H7 (cell line): ENCODE measurements at places on chromosomes 12 and 14.
A peak's percentile ranks its signal among the peaks of the same experiment; 100 is the strongest.

- no peak for DNase-seq
Measured at GRCh38 chr12:95173392-95174251, 43.6 kb downstream of the FGD6 start.

DNA sequence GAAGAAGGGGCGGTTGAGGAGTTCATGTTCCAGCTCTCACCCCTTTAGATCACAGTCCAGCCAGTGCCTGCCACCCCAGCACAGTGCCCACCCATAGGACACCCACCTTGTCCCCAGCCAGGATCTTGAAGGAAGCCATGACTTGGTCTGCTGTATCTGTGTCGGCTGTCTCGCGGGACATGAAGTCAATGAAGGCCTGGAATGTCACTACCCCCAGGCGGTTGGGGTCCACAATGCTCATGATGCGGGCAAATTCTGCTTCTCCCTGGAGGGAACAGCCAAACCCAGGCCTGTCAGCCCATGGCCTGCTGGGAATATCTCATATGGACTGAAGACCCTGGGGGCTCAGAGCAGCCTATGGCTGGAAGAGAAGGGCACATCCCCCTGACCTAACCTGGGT lies 84.1 kb upstream of the ZFP36L1 start:
- no peak for DNase-seq

GRCh38 chr14:23237772-23238594 lies at the start of gene RNF212B:
Gene RNF212B, plus strand, starts transcription at chr14:23237936. Its CDS starts 2,410 bp downstream, at chr14:23240346.
- peak; percentile 96 for DNase-seq

DNA sequence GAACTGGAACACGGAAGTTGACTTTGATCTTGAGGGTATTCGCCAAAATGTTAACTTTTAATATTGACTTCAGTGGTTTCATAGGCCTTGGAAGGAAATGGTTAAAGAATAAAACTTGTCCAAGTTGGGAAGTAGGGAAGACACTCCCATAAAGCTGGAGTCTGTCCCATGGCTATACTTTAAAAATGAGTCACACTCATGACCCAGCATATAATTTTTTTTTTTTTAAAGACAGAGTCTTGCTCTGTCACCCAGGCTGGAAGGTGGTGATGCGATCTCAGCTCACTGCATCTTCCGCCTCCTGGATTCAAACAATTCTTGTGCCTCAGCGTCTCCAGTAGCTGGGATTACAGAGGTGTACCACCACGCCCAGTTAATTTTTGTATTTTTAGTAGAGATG lies 19.6 kb downstream of the TMPRSS12 start:
- DNase-seq, result no peak

DNA sequence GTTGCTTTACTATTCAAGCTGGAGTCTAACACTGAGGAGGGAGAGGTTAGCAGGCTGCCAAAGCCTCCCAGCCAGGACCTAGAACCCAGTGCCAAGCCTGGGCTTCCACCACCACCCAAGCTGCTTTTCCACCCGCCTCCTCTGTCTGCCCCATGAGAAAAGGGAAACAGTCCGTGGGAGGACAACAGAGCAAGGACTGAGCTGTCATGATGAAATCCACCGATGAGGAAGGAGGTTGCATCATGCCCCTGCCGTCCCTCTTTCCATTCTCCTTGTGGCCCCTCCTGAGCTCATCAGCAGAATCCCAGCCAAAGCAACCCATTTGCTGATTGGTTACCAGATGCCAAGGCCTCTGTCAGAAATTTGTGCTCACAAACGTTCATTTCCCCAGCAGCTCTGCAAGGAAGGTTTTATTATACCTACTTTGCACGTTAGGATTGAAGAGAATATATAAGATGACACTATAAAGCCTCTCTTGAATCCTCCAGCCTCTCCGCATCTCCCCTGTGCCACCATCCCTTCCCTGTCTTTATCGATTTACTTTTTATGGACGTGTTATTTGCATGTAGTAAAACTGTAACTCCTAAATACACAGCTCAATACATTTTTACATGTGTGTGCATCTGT lies 6.3 kb upstream of the SERPINA1 start:
- peak; percentile 6 for DNase-seq

DNA sequence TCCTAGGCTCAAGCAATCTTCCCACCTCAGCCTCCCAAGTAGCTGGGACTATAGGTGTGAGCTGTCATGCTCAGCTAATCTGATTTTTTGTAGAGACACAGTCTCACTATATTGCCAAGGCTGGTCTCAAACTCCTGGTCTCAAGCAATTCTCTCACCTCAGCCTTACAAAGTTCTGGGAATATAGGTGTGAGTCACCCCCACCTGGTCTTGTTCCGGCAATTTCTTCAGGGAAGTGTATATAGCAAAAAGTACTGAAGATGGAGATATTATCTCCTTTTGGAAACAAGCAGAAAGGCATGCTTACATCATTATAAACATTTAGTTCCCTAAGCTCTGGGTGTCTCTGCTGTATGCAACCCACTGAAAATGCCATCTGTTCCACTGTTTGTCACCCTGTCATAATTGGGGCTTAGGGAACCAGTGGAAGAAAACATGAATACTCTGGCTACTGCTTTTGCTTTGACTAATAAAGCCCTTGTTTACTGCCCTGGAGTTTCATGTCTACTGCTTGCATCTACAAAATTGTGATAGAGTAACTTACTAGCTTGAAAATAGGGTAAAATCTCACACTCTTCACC lies 940.2 kb downstream of the GALC start:
- no peak for DNase-seq

DNA sequence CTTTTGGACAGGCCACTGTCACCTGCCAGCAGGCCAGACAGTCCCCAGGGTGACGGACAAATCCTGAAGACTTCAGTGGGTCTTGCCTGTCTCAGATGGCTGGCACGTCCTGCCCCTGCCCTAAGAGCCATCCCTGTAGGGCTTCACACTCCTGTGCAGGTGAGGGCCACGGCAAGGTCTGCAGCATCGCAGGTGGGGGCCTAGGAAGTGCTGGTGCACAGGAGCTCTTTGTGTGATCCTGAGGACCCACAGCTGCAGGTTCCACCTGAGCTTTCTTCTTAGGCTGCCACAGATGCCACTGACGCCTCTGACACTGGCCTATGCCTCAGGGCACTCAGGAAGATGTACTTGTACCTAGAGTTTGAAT lies 108.5 kb upstream of the FKBP4 start:
- DNase-seq, result no peak

GRCh38 chr12:115947696-115948062 lies 329.8 kb downstream of the MED13L start:
- DNase-seq, result no peak

DNA sequence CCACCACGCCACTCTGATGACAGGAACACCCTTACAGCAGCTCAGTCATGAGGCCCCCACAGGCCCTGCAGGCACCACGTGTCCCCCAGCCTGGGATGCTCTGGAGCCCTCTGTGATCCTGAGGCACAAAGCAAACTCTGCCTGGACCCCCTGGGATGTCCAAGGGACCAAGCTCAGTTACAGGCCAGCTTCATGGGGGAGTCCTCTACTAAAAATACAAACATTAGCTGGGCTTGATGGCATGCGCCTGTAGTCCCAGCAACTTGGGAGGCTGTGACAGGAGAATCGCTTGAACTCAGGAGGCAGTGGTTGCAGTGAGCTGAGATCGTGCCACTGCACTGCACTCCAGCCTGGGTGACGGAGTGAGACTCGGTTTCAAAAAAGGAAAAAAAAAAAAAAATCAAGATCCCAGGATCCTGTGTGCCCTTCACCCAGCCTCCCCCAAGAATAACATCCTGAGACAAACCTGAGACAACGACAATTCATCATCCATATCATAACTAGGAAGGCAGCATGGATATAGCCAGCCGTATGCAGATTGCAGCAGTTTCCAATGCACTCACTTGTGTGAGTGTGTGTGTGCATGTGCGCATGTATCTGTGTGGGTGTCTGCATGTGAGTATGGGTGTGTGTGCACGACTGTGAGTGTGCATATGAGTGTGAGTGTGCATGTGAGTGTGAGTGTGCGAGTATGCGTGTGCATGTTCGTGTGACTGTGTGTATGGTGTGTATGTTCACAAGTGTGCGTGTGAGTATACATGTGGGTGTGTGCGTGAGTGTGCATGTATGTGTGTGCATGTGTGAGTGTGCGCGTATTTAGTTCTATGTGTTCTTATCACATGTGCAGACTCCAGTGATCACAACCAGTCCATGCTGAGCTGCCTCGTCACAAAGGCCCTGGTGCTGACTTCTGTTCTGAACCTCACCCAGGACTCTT lies 52.1 kb downstream of the NCOR2 start:
- DNase-seq, result no peak

DNA sequence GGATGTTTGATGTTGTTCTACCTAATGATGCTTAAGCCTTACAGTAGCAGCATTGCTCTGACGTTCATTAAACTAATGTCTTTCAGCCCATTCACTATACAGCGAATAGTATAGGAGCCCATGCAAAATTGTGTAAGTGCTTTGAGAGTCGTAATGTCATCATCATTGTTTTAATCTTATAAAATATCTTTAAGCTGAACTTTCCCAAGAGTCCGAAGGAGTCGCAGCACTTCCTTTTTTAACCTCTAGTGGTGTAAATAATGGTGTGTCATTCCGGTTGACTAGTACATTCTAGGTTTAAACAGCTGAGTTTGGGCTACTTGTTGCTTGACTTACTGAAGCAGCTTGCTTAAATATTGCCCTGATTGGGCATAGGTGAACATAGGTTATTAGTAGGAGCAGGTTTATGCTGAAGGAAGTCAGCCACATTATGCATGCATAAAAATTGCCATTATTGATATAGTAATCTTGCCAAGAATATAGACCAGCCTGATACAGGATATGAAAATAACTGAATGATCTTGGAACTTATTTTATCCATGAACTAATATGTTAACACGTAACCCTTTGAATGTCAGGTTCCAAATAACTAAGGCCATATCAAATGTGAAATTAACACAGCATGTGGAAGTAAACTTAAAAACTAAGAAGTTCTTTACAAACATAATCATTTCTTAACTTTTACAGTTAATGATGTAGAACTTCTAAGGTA lies 2.6 kb downstream of the WNK1 start:
- DNase-seq, result peak; percentile 42

DNA sequence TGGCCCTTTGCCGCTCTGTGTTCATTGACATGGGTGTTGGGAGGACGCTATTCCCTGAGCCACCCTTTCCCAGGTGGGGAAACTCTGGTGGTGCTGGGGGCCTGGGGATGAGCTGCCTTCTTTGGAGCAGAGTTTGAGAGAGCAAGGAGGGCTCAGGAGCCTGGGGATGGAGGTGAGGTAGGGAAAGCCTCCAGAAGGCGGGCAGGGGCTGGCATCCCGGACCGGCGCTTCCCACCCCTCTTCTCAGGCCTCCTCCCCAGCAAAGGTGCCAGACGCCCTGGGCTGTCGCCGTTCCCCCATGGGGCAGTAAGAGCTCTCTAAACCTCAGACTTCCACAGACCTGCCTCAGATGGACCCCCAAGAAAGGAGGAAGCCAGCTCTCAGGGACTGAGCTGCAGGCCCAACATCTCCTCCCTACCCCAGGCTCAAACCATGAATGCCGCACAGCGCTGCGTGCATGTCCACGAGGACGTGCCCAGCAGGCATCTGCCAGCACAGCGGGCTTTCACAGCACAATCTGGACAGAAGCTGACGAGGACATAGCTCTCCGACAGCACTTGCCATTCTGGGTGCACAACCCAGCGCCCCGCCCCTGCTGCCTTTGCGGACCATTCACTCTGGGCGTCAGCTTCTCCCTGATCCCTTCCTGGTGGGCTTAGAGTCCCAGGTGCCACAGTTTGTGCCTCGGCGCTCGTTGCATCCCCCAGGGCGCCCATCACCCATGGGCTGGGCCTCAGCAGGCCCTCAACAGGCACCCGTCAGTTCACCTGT lies 14.9 kb upstream of the TTC7B start:
- no peak for DNase-seq

DNA sequence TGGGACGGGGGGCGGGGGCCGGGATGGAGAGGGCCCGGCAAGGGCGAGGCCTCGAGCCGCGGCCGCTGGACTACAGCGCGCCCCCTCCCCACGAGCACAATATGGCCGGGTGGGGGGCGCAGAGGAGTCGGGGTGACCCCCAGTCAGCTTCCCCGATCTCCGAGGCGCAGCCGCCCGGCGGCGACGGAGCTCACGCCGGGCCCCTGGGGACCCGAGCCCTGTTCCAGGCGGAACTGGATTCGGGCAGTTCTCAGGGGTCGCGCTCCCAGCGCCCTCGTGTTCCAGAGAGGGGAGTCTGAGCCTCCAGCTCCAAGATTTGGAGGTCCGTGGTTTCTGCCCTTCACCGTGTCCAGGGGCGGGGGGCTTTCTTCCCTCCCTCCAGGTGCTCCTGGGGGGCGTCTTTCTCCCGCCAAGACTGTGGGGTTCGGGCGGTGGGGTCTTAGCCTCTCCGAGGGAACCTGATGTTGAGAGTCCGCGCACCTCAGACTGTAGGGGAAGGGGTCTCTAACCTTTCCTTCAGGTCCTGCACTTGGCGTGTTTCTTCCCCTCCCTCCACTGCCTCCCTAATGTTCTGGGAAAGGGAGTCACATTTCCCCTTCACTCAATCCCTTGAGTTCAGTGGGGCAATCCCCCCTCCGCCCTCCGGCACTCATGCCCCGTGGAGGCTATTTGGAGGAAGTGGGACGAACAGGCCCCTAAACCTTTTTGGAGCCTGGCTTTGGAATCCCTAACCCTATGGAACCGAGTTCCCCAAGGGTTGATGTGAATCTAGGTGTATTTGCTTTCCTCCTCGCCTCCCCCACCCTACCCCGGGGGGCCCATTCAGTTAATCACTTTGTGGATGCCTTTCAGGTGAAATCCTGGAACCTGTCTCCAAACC lies 584 bp downstream of the ACVR1B start:
- DNase-seq, result peak; percentile 60

- no peak for DNase-seq
Measured at GRCh38 chr14:65709576-65709975, 297.0 kb downstream of the FUT8 start.

- DNase-seq, result no peak
Measured at GRCh38 chr12:112439769-112440168, 21.0 kb downstream of the PTPN11 start.

DNA sequence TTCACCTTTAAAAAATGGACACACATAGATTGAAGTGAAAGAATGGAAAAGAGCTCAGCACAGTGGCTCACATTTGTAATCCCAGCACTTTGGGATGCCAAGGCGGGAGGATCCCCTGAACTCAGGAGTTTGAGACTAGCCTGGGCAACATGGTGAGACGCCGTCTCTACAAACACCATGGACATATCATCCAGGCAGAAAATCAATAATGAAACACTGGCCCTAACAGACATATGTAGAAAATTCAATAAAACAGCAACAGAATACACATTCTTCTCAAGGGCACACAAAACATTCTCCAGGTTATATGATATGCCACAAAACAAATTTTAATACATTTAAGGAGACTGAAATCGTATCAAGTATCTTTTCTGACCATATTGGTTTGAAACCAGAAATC lies 7.4 kb downstream of the WASHC3 start:
- no peak for DNase-seq

DNA sequence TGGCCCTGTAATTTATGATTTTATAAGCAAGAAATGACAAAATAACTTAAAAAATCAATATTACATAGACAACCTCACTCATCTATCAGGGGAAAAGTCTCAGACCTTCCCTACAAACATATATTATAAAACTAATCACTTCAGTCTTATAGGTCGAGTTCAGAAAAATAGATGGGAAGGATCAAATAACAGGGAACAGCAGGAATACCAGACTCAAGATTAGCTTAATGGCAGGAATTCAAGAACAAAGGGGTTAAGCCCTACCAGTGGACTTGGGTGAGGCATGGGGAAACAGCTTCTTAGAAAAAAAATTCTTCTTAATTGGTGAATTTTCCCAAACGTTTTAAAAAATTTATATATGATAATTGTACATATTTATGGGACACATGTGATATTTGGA lies 51.6 kb upstream of the CRY1 start:
- peak; percentile 13 for DNase-seq

GRCh38 chr12:90343966-90344365 lies 611.0 kb downstream of the CCER1 start:
- DNase-seq, result no peak
